Dermis blood vessel endothelial cell (primary cell): ENCODE measurements at places on chromosomes 12 and 14. TPM values are rescaled to one million over a fixed set of nuclear protein-coding genes. Genes with fewer than 3 reads are reported as not detected.

DNA sequence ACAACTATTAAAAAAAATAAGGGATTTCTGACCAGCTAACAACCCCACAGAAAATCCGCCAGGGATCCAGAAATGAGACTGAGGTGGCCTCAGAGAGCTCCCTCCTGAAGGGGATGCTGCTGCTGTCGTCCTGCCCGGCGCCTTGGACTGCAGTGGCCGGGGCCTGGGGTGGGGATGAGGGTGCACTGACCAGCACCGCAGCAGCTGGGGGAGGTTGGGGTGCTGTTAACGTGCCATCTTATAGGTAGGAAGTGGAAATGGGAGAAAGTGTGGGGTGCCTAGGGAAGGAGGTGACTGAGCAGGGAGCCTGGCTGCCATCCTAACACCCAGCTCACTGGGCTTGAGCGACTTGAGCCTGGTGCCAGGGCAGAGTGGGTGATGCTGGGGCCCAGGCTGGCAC is 32.0 kb downstream of the DDX11 start:
- no peak for DNase-seq

GRCh38 chr14:23751616-23752015 is 115.5 kb downstream of the DHRS2 start:
- DNase-seq: no peak

DNA sequence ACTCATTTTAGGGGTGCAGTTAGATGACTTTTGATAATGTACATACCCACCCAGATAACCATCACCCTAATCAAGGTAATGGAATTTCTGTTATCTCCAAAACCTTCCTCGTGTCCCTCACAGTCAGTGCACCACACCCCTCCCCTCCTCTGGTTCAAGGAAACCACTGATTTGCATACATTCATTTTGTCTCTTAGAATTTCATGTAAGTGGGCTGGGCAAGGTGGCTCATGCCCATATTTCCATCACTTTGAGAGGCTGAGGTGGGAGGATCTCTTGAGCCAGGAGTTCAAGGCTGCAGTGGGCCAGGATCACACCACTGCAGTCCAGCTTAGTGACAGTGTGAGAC is 15.7 kb downstream of the ADIPOR2 start:
- no peak for DNase-seq

DNA sequence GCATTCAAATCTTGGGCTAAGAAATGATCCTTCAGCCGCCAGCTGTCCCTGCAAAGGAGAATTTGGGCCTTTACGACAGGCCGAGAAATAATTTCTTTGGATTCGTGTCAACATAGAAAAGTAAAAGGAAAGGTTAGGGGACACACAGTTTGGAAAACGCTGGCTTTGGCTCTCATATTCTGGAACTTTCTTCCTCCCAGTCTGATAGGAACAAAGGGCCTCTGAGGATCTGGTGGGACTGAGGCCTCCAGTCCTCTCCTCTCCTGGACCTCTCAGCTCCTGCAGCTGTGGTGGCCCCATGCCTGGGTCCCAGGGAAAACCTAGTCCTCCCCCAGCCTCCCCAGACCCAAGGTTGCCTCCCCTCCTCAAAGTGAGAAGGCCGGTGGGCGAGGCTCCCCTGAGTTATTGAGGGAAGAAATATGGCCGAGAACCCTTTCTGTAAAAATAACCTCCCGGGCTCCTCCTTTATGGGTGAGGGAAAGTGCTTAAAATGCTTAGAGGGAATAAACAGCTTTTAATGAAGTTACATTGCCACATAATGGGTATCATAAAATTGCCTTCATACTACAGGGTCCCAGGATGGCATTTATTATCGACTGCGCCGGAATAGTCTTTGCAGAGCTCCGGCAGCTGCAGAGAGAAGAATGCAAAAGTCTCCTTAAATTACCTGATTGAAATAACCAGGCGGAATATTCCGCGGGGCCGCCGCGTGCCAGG is 188.3 kb downstream of the PHETA1 start:
- DNase-seq: no peak

GRCh38 chr12:72491426-72491825 is 219.3 kb downstream of the TRHDE start:
- DNase-seq: no peak

DNA sequence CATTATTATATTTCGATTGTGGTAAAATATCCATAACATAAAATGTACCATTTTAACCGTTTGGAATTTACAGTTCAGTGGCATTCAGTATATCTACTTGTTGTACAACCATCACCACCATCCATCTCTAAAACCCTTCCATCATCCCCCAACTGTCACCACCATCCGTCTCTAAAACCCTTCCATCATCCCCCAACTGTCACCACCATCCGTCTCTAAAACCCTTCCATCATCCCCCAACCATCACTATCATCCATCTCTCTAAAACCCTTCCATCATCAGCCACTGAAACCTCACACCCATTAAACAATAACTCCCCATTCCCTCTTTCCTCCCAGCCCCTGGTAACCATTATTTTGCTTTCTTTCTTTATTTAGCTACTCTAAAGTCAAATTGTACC is 144.2 kb upstream of the EEA1 start:
- no peak for DNase-seq

- no peak for DNase-seq
Measured at GRCh38 chr14:73368616-73369015, 89.7 kb downstream of the NUMB start.

- no peak for DNase-seq
Measured at GRCh38 chr14:89178800-89179535, 238.1 kb downstream of the FOXN3 start.

DNA sequence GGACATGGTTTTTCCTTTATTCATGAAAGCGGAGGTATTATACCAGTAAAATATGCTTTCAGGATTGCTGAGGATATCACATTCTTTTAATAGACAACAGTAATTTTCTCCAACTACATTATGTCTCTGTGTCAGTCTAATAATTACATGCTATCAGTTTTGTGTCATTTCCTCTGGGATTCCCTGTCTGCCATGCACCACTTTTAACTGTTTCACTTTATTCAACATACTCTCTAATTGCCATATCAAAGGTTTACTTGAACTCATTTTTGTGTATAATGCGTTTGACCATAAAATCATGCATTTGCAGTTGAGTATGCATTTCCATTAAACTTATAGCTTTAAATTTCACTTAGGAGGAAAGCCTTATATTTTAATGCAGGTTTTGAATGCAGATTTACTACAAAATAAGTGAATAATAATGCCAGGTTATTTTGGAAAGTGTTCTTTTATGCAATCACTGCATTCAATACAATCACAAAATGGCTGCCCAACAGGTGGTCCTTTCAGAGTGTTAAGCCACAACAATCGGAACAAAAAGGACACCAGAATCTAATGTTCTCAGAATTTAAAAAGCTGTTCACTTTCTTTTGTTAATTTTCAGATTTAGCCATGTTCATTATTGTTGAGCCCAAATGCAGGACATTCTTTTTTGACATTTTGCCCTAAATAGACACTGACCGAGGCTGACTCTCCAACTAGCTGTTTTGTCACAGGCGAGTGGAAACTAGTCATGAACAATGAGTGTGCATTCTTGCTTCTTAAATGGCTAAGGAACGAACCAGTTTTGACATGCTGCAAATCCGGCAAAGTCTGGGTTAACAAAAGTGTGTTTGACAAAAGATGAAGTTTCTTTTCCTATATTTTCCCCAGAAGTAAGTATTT is 40.9 kb downstream of the MBIP start:
- no peak for DNase-seq

GRCh38 chr14:74242021-74242779 is 3.0 kb downstream of the VSX2 start:
- no peak for DNase-seq

GRCh38 chr14:70842851-70843462 is 33.6 kb upstream of the MAP3K9 start:
- peak; percentile 43 for DNase-seq

GRCh38 chr14:23381871-23382270 is 5.0 kb downstream of the CMTM5 start:
- DNase-seq: no peak

GRCh38 chr12:712172-712863 is 40.1 kb upstream of the WNK1 start:
- DNase-seq: peak; percentile 9

DNA sequence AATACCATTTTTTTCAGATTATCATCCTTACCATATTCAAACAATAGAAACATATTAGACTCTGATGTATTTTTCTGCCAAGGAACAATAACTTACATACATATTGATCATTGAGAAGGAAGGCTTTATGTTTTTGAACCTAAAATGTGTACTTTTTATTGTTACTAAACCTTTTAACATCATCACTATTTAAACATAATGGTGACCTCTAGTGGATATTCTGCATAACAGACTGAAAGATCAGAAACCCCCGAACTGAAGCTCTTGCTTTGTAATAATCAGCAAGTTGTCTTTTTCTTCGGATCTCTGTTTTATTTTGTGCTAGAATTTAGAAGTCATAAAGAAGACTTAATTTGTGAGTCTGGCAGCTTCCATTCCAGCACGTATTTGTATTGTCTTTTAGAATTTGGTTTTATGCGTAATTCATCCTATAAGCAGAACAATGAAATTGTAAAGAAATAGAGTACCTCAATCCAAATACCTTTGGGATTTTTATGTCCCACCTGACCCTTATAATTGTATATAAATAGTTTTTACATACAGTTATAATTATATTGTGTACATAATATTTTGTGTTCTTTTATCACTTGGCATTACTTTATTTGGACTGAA is 125.9 kb upstream of the ATF1 start:
- peak; percentile 69 for DNase-seq

DNA sequence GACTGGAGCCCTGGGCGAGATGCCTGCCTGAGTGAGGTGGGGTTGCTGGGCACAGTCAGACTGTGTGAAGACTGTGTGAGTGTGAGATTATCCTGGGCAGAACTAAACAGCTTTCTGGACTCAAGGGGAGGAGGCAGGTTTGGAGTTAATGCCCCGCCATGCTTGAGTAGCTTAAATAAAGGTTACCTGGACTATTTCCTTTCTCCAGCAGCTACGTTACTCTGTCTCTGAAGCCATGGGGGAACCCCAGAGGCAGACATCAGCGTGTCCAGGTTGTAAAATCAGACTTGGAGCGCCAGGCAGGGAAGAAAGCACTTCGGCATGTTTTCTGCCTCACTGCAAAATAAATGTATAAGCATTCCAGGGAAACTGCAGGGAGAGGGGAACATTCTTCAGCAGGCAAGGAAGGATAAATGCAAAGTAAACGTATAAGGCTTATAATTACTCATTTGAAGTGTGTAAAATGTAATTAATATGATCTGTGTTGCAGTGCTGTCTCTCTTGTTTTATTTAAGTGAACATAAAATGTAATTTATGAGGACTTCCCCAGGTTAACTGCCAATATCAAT is 129.7 kb downstream of the CHST11 start:
- no peak for DNase-seq

FLRT2 gene
- 213 and 216 TPM in 2 replicates for total RNA-seq

ADAM21 gene
- total RNA-seq: 0.17 and 0.33 TPM in 2 replicates

WNT1 gene
- total RNA-seq: not detected in 2 replicates

GNB3 gene
- 0.28 and 1.0 TPM in 2 replicates for total RNA-seq

COCH gene
- 1.2 and 1.9 TPM in 2 replicates for total RNA-seq

VASH1 gene
- total RNA-seq: 97.0 and 97.9 TPM in 2 replicates
